ENCODE measurements at places on chromosomes 7 and 10.

DNA sequence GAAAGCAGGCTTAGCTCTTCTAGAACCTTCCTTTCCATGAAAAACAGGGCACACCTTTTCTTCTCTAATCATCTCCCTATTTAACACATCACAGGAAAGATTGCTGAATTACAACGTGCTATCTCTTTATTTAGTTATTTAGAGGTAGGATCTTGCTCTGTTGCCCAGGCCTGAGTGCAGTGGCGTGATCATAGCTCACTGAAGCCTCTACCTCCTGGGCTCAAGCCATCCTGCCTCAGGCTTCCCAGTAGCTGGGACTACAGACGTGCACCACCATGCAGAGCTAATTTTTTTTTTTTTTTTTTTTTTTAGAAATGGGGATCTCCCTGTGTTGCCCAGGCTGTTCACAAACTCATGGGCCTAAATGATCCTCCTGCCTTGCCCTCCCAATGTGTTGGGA is 251.2 kb downstream of the PRPF18 start:
- no peak for DNase-seq

DNA sequence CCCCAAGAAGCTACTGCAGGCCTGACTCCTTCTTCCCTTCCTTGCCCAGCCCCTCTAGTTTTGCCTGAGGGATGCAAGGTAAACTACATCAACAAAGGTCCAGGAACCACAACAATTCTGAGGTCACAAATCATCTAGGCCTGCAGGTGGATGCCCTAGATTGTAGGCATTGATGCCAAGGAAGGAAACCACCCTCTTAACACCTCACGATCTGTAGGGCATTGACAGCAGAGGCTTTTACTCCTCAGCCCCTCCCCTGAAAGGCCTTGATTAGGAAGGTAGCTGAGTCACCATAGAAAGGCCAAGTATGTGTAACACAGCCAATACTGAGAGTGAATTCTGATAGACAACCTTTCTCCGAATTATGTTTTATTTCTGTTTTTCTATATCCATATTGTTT is 46.7 kb upstream of the FAM3C start:
- no peak for DNase-seq

GRCh38 chr7:79410345-79410744 is 43.1 kb downstream of the MAGI2 start:
- no peak for DNase-seq

- no peak for DNase-seq
These were observed 19.5 kb downstream of the TSPAN33 start for GRCh38 chr7:129163875-129164544.

DNA sequence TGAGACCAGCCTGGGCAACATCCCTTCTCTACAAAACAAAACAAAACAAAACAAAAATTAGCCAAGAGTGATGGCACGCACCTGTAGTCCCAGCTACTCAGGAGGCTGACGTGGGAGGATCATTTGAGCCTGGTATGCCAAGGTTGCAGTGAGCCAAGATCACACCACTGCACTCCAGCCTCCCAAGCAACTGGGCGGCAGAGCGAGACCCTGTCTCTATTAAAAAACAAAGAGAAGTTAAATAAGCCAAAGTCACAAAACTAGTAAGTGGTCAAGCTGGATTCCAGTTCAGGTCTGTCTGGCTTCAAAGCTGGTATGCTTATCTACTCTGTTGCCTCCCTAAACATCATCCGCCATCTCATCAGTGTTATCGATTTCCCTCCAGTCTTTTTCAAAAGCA is 110.8 kb downstream of the ARID5B start:
- DNase-seq = no peak

Data from stimulated activated CD8-positive, alpha-beta memory T cell treated with anti-CD3 and anti-CD28 coated beads, Interleukin-7, amount 100 ng/mL, for 1 hour (primary cell).